ENCODE measurements at places on chromosomes 6 and 20.

DNA sequence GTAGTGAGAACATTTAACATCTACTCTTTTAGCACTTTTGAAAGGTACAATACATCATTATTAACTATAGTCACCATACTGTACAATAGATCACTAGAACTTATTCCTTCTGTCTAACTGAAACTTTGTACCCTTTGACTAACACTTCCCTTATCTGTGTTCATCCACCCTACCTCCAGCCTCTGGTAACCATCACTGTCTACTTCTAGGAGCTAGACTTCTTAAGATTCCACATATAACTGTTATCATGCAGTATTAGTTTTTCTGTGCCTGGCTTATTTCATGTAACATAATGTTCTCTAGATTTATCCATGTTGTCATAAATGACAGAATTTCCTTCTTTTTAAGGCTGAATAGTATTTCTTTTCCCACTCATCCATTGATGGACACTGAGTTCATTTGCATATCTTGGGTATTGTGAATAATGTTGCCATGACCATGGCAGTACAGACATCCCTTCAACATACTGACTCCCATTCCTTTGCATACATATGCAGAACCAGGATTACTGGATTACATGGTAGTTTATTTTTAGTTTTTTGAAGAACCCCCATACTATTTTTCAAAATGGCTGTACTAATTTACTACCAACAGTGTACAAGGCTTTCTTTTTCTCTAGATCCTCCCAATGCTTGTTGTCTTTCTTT lies 135.7 kb downstream of the MOXD1 start:
- no peak for DNase-seq

DNA sequence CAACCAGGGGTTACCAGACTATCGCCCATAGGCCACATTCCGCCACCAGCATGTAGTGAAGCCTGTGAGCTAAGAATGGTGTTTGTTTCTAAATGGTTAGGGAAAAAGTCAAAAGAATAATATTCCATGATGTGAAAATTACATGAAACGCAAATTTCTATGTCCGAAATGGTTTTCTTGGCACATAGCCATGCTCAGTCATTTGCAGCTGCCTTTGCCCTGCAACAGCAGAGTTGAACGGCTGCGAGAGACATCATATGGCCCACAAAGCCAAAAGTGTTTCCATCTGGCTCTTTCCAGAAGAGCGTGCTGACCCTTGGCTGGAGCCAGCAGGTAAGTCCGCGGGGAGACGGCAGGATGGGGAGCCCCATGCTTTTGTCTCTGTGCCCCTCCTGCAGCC lies 60.7 kb downstream of the FAM120B start:
- DNase-seq = no peak

GRCh38 chr6:128256095-128256494 lies 264.3 kb downstream of the PTPRK start:
- DNase-seq = no peak

- no peak for DNase-seq
These were observed 60.2 kb downstream of the DLL1 start for GRCh38 chr6:170230520-170231292.

DNA sequence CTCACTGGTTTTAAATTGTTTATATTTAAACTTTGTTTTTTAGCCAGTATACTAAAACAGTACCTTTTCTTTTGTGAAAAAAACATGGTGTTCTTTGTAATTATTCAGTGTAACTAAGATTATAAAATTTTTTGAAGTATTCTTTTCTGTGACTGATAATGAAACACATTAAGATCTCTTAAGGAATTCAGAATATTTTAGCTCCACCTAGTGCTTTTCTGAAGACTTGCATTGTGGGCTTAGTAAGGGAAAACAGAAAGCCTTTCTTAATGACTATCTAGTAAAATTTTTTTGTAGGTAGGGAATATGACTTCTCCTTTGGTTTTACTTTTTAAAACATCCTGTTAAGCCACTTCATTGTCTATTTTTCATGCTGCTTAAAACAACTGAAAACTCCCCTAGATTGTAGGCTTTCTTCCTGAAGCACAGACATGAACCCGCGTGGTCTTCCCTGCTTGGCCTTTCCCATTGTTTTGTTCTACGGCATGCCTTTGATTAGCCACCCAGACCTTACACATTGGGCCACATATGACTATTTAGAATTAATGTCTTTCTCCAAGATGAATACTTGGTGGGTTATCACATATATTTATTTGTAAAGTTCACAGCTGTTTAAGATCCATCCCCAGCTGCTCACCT lies 72.1 kb downstream of the AFDN start:
- no peak for DNase-seq

DNA sequence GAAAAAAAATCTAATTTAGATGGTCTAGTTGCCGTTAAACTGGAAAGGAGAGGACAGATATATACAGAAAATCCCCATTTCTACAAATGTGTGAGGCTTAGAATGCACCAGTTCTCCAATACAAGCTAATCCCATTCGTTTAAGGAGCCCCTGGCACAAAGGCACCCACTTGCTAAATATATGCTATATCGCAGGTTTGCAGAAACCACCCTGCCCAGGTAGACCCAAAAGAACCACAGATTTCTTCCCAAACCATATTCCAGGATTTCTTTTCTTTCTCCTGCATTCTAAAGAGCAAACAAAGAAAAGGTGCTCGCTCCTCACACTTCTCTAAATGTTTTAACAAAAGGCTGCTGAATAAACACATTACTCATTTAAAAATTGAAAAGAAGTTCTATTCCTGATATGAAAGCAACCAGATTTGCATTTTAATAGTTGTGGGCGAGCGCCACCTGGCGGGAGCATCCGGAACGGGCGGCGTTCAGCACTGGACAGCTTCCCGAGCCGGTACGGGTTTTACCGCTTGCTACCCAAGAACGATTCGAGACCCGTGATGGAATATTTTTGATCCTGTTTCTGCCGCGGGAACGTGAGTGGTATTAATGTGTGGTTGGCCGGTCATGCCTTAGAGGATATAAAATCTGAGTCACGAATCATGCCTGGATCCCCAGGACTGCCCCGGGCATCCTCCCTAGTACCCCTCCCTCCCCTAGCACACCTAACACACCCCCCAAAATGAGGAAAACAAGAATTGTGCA lies 2.1 kb downstream of the PTPRT start:
- peak; percentile 29 for DNase-seq

DNA sequence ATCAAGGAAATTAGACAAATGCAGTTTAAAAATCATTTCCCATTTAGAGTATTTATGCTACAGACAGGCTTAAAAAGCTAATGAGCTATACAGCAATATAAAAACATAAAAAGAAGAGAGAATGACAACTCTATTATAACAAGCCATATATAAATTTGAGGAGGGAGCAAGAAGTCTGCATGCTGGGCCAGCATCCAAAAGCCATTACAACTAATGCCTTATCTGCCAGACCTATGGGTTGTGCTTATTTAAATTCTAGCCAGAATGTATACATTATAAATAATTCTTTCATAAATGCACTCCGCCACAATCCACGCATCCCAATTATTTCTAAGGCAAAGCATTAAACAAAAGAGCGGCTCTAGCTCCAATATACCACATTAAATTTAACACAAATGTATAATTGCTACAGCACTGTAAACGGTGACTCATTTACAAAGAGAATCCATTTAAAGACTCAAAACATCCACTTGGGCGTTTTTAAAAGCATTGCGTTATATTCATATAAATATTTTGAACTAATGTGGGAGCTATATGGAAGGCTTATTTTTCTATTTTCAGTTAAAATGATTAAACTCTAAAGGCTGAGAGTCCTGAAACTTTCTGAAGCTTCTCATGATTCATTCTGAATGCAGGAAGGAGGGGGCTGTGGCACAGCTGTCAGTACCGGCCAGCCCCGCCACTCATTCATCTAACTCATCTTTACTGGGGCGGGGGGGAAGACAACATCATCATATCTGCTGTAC lies 37.7 kb upstream of the RAB22A start:
- DNase-seq = no peak

GRCh38 chr20:62051546-62052255 lies 14.0 kb downstream of the TAF4 start:
- DNase-seq = no peak

DNA sequence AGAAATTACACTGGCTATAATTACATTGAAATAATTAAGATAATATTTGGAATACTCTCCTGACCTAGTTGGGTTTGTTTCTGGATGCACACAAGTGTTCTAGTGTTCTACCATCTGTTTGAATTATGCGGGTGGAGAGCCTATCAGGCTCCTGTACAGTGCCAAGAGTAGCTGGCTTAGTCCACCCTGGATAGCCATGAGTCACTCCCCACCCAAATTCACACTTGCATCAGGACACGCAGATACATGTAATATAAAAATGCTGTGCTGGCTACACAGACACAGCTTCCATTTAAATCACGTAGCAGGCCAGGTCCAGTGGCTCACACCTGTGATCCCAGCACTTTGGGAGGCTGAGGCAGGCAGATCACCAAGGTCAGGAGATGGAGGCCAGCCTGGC lies 686.2 kb upstream of the SLC35B3 start:
- no peak for DNase-seq
